NAMALWA (cell line): ENCODE measurements at places on chromosomes 3 and 15.

GRCh38 chr3:160820022-160820421 is 64.0 kb downstream of the PPM1L start:
- no peak for DNase-seq

DNA sequence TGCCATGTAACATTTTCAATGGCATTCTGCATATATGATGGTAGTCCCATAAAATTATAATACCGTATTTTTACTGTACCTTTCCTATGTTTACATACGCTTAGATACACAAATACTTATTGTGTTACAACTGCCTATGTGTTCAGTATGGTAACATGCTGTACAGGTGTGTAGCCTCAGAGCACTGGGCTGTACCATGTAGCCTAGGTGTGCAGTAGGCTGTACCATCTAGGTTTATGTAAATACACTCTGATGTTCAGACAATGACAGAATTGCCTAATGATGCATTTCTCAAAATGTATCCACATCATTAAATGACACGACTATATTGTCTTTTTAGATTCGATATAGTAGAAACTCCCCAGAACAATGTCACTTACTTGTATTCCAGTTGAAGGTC is 22.7 kb downstream of the CD80 start:
- DNase-seq, result no peak

DNA sequence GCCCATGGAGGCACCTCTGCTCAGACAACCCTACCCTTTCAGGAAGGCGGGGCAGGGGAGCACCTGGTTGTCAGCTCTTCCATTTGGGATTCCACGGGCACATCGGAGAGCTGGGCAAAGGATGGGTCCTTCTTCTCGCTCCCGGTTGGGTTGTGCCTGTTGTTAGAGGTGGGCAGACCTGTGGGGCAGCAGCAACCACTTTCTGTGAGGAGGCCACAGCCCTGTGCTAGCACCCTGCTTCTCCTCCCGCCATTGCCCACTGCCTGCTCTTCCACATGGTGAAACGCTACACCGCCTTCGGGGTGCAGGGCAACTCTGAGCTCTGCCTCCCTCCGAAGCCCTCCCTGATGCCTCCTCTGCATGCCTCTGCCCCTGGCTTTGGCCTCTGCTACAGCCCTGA is 7.0 kb upstream of the HHATL start:
- DNase-seq, result no peak

DNA sequence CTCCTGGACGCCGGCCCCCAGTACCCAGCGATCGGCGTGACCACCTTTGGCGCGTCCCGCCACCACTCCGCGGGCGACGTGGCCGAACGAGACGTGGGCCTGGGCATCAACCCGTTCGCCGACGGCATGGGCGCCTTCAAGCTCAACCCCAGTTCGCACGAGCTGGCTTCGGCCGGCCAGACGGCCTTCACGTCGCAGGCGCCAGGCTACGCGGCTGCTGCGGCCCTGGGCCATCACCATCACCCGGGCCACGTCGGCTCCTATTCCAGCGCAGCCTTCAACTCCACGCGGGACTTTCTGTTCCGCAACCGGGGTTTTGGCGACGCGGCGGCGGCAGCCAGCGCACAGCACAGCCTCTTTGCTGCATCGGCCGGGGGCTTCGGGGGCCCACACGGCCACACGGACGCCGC is 956 bp downstream of the ZIC1 start:
- no peak for DNase-seq

GRCh38 chr3:107285197-107285596 is 92.0 kb upstream of the CCDC54 start:
- no peak for DNase-seq
